ENCODE measurements at places on chromosomes 13 and 19.

DNA sequence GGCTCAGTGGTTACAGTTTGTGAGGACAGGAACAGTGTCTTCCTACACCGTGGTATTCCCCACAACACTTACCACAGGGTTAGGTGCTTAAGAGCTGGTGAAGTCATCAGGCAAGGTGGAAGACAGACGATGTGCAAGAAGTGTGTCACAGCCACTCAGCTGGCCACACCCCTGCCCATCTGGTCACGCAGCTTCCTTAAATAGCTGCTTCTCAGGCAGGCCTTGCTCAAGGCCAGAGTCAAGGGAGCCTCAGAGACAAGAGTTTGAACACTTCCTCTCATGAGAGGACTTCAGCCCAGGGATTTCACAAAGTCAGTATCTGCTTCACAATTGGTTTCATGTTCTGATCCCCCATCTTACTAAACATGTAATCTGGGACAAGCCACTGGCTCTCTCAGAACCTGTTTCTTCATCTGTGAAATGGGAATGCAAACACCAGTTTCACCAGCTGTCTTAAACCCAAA is 80.3 kb upstream of the FRY start:
- DNase-seq: no peak

- peak; percentile 6 for DNase-seq
Observed at GRCh38 chr13:63308549-63309165, 1893.0 kb upstream of the PCDH20 start.

GRCh38 chr19:31503211-31503610 is 154.0 kb upstream of the TSHZ3 start:
- DNase-seq: no peak

DNA sequence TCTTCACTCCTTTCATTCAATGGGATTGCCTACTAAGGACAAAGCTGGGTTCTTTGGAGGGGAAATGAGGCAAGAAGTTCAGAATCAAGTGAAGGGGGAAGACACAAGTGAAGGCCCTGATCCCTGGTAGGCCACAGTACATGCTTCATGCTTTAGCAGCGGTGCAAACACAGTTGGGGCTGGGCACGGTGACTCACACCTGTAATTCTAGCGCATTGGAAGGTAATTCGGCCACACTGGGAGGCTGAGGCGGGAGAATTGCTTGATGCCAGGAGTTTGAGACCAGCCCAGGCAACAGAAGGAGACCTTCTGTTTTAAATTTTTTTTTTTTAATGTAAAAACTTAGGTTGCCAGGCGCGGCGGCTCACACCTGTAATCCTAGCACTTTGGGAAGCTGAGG is 23.4 kb upstream of the GATAD2A start:
- no peak for DNase-seq

DNA sequence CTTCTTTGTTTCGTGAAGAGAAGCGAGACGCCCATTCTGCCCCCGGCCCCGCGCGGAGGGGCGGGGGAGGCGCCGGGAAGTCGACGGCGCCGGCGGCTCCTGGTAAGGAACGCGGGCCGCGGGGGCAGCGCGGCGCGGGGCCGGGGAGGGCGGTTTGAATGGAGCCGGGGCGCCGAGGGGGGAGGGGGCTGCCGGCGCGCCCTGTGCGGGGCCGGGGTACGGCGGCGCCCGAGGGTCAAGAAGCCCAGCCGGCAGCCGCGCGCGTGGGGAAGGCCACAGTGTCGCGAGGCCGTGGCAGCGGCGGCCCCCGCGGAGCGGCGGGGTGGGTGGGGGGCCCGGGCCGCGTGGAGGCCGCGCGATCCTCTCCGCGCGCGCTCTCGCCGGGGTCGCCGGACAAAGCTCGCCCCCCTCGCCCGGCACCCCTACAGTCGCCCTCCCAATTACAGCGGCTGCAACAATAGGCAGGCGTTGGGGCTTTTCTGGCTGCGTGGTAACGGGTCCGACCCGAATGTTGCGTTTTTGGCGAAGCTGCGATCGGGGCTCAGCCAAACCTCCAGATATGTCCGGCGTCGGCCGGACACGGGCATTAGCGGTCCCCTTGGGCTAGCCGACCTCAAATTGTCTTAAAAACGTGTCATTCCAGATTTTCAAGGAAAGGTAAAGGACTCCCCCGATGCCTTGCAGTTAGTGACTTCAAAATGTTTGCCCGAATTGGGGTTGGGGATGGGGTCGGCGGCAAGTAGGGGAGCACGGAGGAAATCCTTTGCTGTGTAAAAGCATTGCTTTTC is 437 bp downstream of the SMARCA4 start:
- DNase-seq: no peak

DNA sequence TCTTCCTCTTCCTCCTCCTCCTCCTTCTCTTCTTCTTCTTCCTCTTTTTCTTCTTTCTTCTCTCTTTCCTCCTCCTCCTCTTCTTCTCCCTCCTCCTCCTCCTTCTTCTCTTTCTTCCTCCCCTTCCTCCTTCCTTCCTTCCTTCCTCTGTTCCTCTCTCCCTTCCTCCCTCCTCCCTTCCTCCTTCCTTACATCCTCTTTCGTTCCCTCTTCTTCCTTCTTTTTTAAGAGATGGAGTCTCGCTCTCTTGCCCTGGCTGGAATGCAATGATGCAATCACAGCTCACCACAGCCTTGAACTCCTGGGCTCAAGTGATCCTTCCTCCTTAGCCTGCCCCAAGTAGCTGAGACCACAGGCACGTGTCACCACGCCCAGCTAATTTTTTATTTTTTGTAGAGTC is 13.2 kb downstream of the EHD2 start:
- DNase-seq: no peak

GRCh38 chr13:71759651-71760511 is 107.1 kb downstream of the DACH1 start:
- peak; percentile 73 for DNase-seq

GRCh38 chr19:19259741-19260140 is 13.4 kb downstream of the TM6SF2 start:
- no peak for DNase-seq

DNA sequence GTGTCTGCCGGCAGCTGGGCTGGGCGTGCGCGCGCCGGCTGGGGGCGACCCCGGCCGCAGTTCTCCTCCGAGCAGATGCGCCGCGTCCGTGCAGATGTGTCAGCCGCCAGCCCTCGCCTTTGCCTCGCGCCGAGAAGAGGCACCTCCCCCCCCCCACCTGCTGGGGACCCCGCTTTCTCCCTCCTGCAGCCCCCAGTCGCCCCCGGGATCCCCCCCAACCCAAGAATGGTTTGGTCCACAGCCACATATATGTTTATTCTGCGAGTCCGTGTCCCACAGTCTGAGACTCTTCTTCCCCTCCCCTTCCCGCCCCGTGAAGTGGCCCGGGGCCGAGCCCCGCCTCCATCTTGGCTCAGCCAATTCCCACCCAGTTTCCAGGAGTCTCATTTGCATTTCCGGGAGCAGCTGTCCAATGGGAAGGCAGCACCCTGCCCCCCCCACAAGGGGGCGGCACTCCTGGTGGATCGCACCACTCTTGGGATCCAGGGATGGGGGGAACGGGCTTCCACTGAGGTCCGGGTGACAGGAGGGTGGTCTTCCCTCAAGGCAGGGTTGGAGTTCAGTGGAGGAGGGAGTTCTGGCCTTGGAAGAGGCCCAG is 8.6 kb downstream of the ISOC2 start:
- DNase-seq: peak; percentile 77

- DNase-seq: no peak
Observed at GRCh38 chr13:49063497-49063896, 87.8 kb downstream of the FNDC3A start.

DNA sequence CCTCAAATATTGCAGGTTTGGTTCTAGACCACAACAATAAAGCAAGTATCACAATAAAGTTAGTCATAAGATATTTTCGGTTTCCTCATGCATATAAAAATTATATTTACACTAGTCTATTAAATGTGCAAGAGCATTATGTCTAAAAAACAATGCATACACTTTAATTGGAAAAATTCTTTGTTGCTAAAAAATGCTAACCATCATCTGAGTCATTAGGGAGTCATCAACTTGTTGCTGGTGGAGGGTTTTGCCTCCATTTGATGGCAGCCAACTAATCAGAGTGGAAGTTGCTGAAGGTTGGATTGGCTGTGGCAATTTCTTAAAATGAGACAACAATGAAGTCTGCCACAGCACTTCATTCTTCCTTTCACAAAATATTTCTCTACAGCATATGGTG is 422.3 kb upstream of the GPC6 start:
- no peak for DNase-seq

GRCh38 chr19:48806818-48807589 is 3.8 kb downstream of the BCAT2 start:
- no peak for DNase-seq

GRCh38 chr13:77876176-77876575 is 42.5 kb downstream of the EDNRB start:
- DNase-seq: no peak

GRCh38 chr19:42038666-42039065 is 31.3 kb downstream of the GRIK5 start:
- no peak for DNase-seq

DNA sequence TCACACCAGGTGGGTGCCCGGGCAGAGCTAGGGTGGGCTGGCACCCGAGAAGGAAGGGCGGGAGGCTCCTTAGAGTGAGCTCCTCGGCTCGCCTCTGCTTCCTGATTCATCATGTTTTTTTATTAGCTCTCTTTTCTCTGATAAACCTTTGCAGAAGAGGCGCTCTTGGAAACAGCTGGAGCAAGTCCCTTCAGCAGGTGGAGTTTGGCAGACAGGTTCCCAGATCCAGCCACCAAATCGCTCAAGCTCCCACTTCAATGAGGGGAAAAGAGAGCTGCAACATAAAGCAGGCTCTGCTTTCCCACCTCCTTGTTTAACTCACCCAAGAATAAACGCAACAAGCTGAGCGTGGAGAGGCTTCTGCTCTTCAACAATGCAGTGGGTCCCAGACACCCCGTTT is 244.8 kb downstream of the TSHZ3 start:
- DNase-seq: no peak

DNA sequence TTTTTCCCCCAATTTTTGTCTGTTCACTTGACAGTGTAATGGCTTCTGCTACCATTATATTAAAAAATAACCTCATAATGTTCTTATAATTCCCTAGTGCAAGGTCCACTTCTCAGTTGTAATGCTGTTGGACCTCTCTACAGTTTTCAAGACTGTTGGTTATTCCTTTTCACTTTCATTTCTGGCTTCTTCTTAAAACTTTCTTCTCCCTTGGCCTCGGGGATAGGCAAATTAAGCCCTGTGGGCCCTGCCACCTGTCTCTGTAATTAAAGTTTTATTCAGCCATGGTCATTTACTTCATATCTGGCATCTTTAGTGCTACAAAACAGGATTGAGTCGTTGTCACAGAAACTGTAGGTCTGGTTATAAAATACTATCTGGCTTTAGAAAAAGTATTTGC is 313.5 kb downstream of the KLF12 start:
- no peak for DNase-seq

DNA sequence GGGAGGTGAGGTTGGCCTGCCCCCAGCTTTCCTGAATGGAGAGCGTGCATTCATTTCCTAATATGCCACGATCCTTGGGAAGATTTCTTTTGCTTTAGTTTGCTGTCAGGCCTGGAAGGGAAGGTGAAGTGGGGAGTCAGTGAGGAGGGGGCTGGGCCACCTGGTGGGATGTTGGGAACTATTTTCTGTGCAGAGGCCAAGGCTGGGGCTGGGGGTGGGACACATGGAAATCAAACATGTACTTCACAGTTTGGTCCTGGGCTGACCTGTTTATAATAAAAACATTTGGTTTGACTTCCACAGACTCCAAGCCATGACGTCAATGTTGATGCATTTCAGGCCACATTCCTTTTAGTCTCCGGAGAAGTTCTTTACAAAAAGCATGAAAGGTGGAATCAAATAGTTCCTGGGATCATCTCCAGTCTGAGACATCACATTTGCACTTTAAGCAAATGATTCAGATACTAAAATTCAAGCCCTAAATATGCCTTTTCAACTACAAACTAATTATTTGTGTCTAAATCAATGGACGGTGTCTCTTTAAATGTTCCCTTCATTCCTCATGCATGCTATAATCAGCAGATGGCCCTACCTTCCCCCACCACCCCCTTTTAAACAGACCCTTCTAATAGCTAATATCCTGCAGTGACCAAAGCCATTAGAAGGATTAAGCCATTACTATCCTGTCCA is 41.5 kb upstream of the MEDAG start:
- no peak for DNase-seq

GRCh38 chr13:39968646-39969475 is 313.4 kb downstream of the COG6 start:
- DNase-seq: no peak

- no peak for DNase-seq
Observed at GRCh38 chr19:15318241-15318691, 14.1 kb downstream of the BRD4 start.

DNA sequence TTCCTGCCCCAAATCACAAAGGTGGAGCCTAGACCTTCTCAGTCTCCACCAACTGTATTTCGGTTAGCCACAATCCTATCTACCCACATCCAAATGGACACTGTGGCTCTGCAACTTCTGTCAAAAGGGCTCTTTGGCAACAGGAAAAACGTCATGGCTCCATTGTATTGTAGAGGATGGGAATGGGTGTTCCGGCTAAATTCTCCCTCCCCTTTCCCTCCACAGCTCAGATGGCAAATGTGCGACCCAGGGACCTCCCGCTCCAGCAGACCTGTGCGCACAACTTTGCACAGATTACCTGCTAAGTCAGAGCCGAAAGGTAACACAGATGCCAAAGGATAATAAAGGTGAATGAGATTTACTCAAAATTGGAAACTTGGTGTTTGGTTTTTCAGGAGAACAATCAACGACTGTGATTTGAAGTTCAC is 968 bp upstream of the KL start:
- no peak for DNase-seq

- DNase-seq: no peak
Observed at GRCh38 chr19:6065685-6066374, 44.5 kb downstream of the RFX2 start.

DNA sequence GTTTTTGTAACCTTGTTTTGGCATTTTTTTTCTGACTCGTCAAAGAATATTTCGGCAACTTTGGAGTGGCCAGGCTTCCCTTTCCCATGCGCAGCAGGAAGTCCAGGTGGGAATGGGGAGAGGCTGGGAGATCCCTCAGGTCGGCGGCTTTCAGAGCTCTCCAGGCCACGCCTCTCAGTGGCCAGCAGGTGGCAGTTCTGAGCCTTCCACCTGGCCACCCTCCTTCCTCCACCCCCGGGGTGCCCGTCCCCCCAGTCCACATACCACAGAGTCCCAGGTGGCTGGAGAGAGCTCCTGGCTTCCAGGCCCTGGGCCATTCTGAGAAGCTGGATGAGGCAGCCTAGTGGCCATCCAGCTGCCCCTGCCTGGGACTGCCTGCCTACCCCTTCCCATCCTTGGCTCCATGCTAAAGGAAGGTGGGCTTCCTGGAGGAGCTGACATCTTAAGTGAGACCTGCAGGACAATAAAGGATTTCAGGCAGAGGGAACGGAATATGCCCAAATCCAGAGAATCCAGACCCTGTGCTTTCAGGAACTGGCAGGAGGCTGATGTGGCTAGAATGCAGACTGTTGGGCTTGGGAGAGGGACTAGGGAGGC is 46.3 kb downstream of the CCNE1 start:
- DNase-seq: no peak

DNA sequence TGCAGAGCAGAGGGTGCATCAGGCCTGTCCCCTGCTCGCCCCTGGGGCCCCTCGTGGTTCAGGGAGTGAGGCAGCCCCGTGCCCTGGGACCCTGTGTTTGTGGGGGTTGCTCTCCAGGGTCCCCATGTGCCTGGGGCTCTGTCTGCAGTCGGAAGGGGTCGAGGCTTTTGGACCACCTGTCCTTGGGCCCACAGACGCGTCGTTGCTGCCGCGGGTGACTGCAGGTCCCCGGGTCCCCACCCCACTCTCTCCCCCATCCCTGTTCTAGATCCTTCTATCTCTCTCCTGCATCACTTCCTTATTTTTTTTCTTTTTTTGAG is 1.9 kb downstream of the PCSK4 start:
- no peak for DNase-seq

All from NCI-H1048 (cell line).